NCI-H1105 (cell line): ENCODE measurements at places on chromosomes 6 and 20.
A peak's percentile ranks its signal among the peaks of the same experiment; 100 is the strongest.

DNA sequence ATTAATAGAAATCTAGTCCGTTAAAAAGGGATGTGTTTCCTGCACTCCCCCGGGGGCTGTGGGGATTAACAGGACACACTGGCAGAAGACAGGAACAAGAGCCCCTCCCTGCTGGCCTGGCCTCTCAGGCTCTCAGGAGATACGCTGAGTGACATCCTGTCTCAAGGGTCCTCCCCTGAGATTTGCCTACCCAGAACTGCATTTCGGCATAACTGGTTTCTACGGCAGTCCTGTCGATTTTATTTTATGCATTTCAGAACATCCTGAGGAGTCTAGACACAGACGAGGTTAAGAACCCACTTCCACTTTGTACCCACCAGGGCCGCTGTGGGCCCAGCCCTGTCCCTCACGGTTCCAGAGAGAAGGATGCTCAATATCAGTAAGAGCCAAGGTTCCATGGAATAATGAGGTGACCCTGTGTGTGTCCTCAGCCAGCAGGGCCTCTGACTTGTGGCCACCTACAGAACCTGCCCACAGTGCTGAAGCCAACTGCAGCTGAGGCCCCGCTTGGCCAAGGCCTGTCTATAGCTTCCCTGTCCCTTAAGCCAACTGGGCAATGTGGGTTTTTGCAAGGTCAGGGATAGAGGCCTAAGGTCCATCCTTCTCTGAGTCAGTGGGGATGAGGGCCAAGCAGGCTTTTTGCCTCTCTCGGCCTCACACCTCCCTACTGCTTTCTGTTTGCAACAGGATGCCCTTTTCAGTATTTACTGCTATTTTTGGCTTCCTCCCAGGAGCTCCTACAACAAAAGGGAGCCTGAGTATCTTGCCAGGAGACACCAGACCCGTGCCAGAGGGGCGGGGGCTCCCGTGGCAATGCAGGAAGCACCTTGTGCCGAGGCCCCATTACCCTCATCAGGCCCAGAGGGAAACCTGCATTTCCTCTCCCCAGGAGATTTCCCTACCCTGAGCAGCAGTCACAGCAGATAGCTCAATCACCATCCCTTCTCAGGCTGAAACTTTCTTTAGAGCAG lies 14.7 kb downstream of the UQCC2 start:
- peak; percentile 86 for DNase-seq

- DNase-seq: no peak
Measured at GRCh38 chr20:33015114-33015484, 7.6 kb downstream of the BPIFB2 start.

GRCh38 chr6:32255199-32256153 lies 31.6 kb upstream of the NOTCH4 start:
- no peak for DNase-seq

- DNase-seq: no peak
Measured at GRCh38 chr6:107634324-107635056, 144.6 kb downstream of the SOBP start.

DNA sequence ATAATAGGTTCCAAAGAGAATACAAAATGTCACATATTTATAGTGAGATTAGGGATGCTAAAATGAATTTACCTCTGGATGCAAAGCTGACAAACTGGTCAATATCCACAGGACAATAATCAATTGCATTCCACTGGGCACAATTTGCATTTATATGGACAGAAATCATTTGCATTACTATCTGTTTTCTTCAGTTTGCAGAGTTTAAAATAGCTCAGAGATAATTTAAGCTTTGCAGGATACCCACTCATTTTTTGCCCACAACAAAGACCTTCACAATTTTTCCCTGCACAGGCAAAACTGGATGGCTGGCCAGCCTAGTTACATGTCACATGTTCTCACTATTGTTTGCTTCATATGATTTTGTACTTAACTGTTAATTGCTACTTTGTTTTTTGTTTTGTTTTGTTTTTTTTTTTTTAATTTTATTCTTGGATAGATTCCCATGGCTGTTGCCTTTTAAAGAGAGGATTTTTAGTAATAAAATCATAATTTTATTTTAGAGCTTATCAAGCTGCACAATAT lies 483.5 kb downstream of the UTRN start:
- DNase-seq: peak; percentile 56

- no peak for DNase-seq
Measured at GRCh38 chr6:119290306-119290705, 59.3 kb downstream of the MAN1A1 start.

GRCh38 chr6:129369737-129370136 lies 340.2 kb downstream of the ARHGAP18 start:
- DNase-seq: no peak

GRCh38 chr20:54093423-54094267 lies 23.3 kb upstream of the BCAS1 start:
- DNase-seq: no peak

GRCh38 chr20:11745145-11745544 lies 172.5 kb upstream of the BTBD3 start:
- no peak for DNase-seq

DNA sequence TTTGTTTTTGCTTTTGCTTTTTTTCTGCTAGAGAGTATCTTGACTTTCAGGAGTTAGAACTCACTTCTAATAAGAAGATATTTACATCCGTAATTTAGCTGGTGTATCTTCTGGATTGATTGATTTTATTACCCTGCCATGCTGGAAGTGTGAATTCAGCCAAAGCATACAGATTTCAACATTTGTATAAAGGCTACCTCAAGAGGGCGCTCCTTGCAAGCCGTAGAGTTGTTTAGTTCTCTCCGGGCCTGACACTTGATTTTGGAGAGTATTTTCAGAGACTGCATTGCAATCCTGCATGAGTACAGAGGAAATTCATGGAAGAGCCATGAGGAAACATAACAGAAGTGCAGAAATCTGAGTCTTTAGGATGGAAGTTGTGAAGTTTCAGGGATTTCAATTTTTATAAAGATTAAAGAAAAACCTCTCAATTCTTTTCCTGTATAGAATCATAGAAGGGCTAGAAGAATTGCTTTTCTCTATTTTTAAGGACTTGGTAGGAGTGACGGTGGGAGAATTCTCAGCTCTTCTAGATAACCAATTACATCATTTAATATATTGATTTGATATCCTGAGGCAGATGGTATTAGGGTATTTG lies 66.7 kb upstream of the TIAM2 start:
- DNase-seq: peak; percentile 50

- DNase-seq: no peak
Measured at GRCh38 chr6:138724015-138724414, 49.6 kb upstream of the CCDC28A start.

GRCh38 chr20:63536997-63537524 lies at the start of gene PTK6:
TSS of gene PTK6 (minus strand) at chr20:63537376. CDS start at chr20:63537314, 62 bp downstream.
- DNase-seq: no peak

DNA sequence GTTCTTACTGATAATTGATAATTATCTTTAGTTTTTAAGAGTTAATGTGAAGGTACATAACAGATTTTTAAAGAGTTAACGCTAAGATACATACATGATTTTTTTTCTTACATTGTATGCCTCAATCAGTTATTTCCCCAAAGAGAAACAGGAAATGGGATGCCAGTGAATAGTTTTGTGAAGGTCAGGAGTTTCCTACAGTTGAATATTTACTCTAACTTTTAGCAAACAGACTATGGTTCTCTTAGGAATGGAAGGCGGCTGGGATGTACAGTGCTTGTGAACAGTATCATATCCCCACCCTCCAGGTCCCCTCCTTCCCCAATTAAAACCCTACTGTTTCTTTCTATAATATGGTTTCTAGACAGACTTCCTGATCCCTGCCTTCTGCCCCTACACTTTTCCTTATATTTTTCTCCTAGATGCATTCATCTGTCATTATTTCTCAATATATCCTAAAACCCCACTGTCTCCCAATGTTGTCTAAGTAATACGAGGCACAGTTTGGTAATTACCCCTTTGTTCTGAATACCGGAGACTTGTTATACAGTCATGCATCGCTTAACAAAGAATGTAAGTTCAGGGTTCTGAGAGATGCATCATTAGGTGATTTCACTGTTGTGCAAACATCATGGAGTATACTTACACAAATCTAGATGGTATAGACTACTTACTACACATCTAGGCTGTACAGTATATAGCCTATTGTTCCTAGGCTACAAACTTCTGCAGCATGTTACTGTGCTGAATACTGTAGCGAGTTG lies 29.2 kb downstream of the SLC35A1 start:
- DNase-seq: no peak

DNA sequence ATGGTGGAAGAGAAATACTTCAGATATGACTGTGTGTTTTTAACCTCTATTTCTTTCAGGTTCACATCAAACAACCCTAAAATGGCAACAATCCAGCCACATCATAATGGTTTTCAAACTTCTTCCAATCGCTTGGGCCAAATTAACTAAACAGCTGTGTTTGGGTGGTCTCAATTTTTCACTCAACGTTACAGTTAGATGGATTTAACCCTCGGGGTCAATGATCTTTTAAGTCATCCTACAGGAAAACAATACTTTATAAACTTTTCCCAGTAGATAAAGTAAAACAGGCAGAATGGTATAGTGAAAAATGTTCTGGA lies 60.4 kb downstream of the EPB41L2 start:
- no peak for DNase-seq

- no peak for DNase-seq
Measured at GRCh38 chr6:169046021-169046420, 207.6 kb downstream of the THBS2 start.

- DNase-seq: no peak
Measured at GRCh38 chr6:132199343-132199742, 201.9 kb downstream of the MOXD1 start.
